ENCODE measurements at places on chromosomes 6 and 20. TPM values are rescaled to one million over a fixed set of nuclear protein-coding genes. Genes with fewer than 3 reads are reported as not detected.

DNA sequence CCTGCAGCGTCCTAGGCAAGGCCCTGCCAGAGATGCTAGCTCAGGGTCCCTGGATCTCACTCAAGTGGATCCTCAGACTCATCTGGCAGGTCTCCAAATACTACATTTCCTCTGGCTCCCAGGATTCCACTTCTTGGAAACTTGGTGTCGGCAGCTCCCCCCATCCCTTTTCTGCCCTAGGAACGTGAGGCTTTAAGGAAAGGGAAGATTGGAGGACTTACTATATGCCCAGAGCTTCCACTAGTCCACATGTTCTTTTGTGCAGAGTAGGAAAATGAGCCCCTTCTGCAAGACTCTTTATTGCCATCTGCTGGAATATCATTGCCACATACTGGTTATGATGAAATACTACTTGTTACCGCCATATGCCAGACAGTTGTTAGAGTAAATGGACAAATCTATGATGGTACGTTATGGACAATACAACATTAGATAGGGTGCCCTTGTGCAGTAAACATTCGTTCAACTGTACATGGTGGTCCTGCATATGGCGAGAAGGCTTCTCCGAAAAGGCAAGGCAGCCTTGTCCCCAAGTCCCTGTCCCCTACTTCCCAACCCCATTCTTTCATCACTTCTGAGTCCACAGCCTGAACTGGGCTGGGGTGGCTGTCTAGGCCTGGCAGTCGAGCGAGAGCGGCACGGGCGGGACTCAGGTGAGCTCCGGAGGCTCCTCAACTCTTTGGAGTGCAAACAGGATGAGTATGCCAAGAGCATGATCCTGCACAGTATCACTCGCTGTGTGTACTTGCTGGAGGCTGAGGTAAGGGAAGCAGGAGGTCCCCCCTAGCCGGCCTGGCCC, 780 bp downstream of the ARMC12 start:
- H3K36me3 ChIP-seq: no peaks in the 10 kb centered on the region
- H3K27me3 ChIP-seq: no peaks in the 10 kb centered on the region
- H3K27ac ChIP-seq: peak overlapping the region; percentile 3
- H3K4me1 ChIP-seq: peaks cover 52% of the 10 kb centered on the region
- H3K4me3 ChIP-seq: no peak overlapping the region
- DNase-seq: no peak

- H3K36me3 ChIP-seq: no peaks in the 10 kb centered on the region
- no peaks in the 10 kb centered on the region for H3K27me3 ChIP-seq
- no peak for DNase-seq
- H3K4me1 ChIP-seq: no peaks in the 10 kb centered on the region
- H3K4me3 ChIP-seq: no peak overlapping the region
- no peak overlapping the region for H3K27ac ChIP-seq
These were observed 173.0 kb downstream of the IBTK start for GRCh38 chr6:82074556-82074955.

- H3K27ac ChIP-seq: peak overlapping the region; percentile 93
- H3K4me1 ChIP-seq: peaks cover 39% of the 10 kb centered on the region
- H3K4me3 ChIP-seq: peak overlapping the region; percentile 73
- H3K36me3 ChIP-seq: no peaks in the 10 kb centered on the region
These were observed 45.1 kb upstream of the NEDD9 start for GRCh38 chr6:11277275-11278206.

GRCh38 chr6:3227363-3228045, at the start of gene TUBB2B:
TUBB2B (minus strand) TSS chr6:3227653; CDS start chr6:3227543, 110 bp downstream.
- H3K4me3 ChIP-seq: peak within 1 kb of the TSS; percentile 90
- DNase-seq: no peak
- H3K27ac ChIP-seq: peak within 1 kb of the TSS; percentile 10
- H3K4me1 ChIP-seq: peaks cover 53% of the 10 kb centered on the region

DNA sequence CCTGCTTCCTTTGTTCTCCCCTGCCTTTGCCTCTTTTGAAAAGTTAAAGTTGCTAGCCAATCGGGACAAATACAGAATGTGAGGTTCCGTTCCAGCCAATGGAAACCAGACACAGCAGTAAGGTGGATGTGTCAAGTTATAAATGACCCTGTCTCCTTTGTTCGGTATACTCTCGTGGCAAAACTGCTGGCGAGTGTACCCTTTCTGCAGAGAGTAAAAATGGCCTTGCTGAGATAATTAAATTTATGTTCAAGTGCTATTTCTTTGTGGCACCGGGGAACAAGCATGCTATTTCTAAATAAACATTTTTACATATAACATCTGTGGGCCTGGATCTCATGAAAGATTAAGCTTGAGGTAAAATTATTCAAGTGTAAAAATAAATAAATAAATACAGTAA, 50.2 kb downstream of the RARS2 start:
- peaks cover 12% of the 10 kb centered on the region for H3K36me3 ChIP-seq
- DNase-seq: no peak
- H3K27me3 ChIP-seq: no peaks in the 10 kb centered on the region
- H3K27ac ChIP-seq: no peak overlapping the region
- peaks cover 2% of the 10 kb centered on the region for H3K4me1 ChIP-seq

- H3K4me1 ChIP-seq: peaks cover 8% of the 10 kb centered on the region
- no peak overlapping the region for H3K27ac ChIP-seq
- no peak overlapping the region for H3K4me3 ChIP-seq
- no peaks in the 10 kb centered on the region for H3K27me3 ChIP-seq
- no peaks in the 10 kb centered on the region for H3K36me3 ChIP-seq
- no peak for DNase-seq
These were observed 44.9 kb downstream of the VEGFA start for GRCh38 chr6:43814865-43815264.

DNA sequence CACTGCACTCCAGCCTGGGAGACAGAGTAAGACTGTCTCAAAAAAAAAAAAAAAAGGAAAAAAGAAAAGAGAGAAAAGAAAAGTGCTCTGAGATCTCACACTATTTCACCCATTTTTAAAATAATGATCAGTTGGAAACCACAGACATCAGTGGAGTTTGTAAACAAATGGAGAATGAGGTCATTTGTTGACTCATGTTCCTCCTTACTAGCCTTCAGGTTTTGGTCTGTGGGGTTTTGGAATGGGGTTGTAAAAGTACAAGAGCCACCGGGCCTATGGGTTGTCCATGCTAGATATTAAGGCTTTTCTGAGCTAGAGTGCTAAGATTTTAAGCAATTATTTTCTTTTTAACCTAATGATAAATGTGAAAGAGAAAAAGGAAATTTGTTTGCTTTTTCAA, 104.4 kb upstream of the PRL start:
- no peaks in the 10 kb centered on the region for H3K4me1 ChIP-seq
- no peak for DNase-seq
- H3K36me3 ChIP-seq: no peaks in the 10 kb centered on the region
- H3K4me3 ChIP-seq: no peak overlapping the region

- no peak for DNase-seq
- H3K27me3 ChIP-seq: no peaks in the 10 kb centered on the region
- no peak overlapping the region for H3K4me3 ChIP-seq
- no peak overlapping the region for H3K27ac ChIP-seq
These were observed 36.1 kb upstream of the NOL4L start for GRCh38 chr20:32621071-32621890.

DNA sequence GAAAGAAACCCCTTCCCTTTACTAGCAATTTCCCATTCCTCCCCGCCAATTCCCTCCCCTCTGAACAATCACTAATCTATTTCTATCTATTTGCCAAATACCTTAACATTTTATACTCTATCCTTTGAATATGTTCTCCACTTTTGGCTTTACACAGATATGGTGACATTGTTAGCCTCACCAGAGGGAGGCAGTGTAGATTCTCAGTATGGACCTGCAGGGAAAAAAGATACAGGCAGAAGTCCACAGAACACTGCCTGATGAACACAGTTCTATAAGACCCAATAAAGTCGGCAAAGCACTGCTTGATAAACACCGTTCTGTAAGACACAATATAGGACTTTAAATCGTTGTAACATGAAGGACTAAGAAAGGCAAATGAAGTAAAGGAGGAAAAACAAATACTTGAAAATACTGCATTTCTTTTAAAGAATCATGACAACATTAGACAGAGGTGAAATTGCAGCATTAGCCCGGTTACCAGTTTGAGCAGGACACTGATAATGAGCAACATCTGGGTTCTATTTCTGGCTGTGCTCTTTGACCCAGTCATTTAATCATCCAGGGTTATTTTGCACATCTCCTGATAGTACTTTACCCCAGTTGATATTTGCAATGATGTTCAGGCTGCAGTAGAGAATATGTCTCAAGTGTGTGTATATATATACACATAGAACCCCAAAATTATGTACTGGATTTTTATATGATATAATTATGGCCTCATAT, 296.8 kb downstream of the UTRN start:
- peak; percentile 30 for DNase-seq
- H3K4me1 ChIP-seq: peaks cover 44% of the 10 kb centered on the region
- peak overlapping the region; percentile 95 for H3K4me3 ChIP-seq
- no peak overlapping the region for H3K27ac ChIP-seq
- peaks cover 6% of the 10 kb centered on the region for H3K36me3 ChIP-seq

DNA sequence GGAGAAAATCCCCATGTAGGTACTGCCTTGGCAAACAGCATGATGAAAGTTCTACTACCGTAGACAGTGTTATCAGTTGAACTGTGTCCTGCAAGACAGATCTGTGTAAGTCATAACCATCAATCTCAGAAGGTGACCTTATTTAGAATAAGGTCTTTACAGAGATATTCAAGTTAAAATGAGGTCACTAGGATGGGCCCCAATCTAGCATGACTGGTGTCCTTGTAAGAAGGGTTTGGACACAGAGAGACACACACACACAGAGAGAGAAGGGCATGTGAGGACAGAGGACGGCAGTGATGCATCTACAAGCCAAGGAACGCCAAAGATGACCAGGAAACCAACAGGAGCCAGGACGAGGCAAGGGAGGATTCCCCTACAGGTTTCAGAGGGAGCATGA, 8.8 kb downstream of the TXNDC5 start:
- H3K27me3 ChIP-seq: no peaks in the 10 kb centered on the region
- no peak for DNase-seq
- no peak overlapping the region for H3K4me3 ChIP-seq
- no peak overlapping the region for H3K27ac ChIP-seq

- no peaks in the 10 kb centered on the region for H3K4me1 ChIP-seq
- H3K27ac ChIP-seq: no peak overlapping the region
These were observed 224.4 kb upstream of the SASH1 start for GRCh38 chr6:148118244-148118643.

The CDSN gene
- total RNA-seq: not detected

The POPDC3 gene
- total RNA-seq: not detected

The LPA gene
- total RNA-seq: not detected

The SH3BGRL2 gene
- total RNA-seq: 0.62 TPM
